ENCODE measurements at places on chromosomes 1 and 21.

GRCh38 chr1:40927781-40928180, 51.7 kb upstream of the CTPS1 start:
- DNase-seq = no peak

GRCh38 chr1:89659322-89660081, 26.6 kb downstream of the LRRC8C start:
- no peak for DNase-seq

DNA sequence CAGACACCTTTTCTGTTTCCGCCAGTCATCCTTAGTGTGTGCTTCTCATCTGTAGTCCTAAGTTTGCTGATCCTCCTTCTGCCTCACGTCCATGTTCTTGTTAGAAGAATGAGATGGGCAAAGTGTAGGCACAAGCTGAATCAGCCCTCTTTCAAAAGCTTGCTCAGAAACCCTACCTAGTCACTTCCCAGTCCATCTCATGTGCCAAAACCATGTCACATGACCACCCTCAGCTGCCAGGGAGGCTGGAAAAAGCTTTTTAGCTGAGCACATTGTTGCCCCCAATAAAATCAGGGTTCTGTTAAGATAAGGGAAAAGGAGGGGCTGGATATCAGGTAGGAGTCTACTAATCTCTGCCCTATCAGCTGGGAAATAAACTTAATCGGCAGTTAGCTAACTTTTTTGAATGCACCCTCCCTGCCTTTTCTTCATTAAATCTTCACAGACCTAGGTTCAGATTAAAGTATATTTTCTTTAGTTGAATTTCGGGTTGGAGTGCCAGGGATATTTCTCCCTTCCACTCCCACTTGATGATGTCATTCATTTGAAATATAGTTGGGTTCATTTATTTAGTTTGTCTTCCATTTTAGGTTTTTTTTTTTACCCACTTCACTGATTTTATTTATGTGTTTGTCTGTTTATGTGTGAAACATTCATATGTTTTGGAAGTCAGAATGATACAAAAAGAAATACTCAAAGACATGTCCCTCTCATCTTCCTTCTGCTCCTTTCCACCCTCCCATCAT, 129.2 kb downstream of the ROR1 start:
- no peak for DNase-seq

DNA sequence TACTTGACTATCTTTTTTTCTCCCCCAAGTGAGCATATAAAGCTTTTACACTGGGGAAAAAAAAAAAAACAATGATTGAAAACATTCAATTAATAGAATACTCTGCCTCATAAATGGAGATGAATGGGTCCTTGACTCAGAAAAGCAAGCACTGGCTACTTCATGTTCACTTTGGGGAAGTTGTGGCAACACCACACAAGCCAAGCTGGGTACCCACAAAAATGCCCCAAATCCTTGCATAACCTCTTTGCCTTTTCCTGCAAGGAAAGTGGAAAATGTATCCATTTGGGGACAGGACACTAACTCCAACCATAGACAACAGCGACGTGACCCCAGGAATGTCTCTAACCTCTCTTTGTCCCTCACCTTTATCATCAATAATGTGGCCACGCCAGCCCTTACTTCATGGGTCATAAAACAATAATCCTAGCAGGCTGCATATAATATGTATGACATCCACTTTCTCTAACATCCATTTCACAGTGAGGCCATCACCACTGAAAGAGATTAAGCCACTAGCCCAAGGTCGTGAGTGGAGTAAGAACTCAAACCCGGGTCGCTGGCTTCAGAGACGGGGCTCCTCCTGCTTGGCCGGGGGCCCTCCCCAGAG, 2.3 kb downstream of the ECE1 start:
- no peak for DNase-seq

GRCh38 chr1:16607433-16607851, 5.9 kb downstream of the NBPF1 start:
- DNase-seq = no peak

DNA sequence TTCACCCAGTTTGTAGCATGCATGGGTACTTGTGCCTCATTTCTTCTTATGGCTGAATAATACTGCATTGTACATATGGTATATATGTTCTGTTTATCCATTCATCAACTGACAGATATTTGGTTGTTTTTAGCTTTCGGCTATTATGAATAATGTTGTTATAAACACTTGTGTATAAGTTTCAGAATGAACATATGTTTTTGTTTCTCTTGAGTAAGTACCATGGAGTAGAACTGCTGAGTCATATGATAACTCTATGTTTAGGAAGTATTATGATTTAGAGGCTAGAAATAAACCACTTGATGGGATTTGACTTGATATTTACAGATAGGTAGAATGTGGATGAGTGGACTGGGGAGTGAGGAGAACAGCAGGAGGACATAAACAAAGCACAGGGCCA, 48.6 kb downstream of the WNT2B start:
- no peak for DNase-seq

GRCh38 chr1:228763561-228763960, 28.3 kb downstream of the RHOU start:
- no peak for DNase-seq

- no peak for DNase-seq
Measured at GRCh38 chr1:175405766-175406165, 213.2 kb upstream of the KIAA0040 start.

DNA sequence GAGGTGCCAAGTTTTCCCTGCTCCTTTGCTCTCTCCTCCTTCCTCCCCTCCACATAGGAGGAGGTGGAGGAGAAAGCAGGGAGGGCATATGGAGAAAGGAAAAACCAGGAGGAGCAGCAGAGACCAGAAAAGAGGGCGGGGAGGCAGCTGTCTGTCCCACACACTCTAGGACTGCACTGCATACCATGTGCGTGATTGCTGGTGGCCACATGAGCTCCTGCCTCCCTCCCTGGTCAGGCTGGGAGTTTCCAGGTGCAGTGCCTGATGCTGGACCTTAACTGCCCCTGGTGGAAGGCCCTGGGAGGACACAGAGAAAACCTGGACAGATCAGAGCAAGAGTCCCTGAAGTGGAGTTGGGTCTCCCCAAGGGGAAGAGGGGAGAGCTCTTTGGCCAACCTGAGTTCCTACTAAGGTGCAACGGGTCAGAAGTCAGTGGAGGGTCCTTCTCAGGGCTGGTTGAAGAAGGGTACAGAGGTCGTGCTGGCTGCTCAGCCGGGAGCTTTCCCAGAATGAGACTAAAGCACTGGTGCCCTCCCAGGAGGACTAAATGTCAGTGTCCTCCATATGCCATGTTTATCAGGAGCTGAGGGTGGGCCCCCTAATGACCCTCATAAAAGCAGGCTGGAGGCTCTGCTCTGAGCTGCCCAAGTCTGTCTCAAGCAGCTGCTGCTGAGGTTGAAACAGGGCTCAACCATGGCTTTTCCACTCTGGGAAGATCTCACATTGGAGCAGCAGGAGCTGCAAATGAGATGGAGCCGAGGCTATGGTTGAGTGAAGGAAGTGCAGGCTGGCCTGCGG, 3.5 kb upstream of the LGR6 start:
- DNase-seq = no peak

DNA sequence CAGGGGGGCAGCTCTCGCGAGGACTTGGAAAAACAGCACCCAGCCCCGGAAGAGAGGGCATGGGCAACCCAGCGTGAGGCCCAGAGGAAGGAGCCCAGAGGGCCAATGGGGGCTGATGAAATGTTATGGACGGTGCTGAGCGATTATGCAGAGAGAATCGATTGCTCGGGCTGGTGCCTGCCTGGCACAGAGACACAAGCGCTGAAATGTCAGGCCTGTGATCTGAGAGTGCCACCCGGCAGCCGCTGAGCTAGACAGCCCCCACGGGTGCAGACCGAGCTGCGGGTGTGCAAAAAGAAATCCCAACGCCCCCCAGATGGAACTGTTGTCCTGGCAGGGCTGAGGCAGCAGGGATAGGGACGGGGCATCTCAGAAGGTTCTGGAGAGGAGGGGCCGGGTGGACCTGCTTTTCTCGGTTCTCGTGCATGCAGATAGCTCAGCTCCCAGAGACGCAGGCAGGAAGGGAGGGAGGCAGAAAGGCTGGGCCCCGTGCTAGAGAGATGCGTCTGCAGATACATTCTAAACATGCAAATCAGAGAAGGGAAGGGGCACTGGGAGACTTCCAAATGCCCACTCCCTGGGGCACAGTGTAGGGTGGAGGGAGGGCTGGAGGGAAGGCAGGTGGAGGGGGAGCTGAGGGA, 41.5 kb downstream of the TAS1R2 start:
- no peak for DNase-seq

DNA sequence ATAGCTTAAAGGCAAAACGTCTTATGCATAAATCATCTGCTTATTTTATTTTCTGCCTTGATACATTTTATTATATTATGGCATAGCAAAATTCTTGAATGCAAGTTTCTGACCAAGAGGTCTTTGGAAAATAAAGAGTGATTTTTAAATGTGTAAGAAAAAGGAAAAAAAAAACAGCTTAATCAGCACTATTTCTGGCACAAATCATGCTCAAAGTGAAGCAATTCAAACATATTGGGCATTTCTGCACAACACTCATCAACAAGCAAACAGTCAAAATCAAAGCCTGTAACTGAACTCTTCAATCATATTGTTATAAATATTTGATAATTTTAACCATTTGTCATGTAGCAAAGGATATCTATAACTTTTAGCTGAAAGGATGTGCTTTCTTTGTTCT, 250.9 kb downstream of the PTPRC start:
- DNase-seq = no peak

GRCh38 chr1:18875107-18875795, 15.8 kb upstream of the TAS1R2 start:
- peak; percentile 34 for DNase-seq

DNA sequence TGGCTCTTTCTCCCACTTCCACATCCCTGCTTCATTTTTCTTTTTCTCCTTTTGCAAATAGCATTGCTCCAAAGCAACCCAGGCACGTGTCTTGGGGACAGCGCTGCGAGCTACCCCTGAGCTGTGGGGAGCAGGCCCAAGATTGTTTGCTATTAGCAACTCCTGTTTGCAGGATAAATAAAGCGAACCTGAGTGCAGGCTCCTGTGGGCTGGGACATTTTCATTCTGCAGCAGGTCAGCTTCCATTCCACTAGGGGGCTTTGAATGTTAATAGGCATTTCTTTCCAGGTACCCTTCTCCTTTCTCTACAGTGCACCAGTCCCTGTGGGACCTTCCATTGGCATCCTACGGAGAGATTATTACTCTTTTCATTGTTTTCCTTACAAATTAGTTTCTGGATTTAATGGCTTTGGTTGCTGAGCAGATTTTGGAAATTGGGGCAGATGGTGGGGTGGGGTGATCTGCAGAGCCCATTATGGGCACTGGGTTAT, 54.0 kb downstream of the OLFML3 start:
- DNase-seq = no peak

- DNase-seq = no peak
Measured at GRCh38 chr1:54370287-54370989, 35.8 kb downstream of the SSBP3 start.

GRCh38 chr1:181803421-181803820, 258.1 kb downstream of the ZNF648 start:
- no peak for DNase-seq

DNA sequence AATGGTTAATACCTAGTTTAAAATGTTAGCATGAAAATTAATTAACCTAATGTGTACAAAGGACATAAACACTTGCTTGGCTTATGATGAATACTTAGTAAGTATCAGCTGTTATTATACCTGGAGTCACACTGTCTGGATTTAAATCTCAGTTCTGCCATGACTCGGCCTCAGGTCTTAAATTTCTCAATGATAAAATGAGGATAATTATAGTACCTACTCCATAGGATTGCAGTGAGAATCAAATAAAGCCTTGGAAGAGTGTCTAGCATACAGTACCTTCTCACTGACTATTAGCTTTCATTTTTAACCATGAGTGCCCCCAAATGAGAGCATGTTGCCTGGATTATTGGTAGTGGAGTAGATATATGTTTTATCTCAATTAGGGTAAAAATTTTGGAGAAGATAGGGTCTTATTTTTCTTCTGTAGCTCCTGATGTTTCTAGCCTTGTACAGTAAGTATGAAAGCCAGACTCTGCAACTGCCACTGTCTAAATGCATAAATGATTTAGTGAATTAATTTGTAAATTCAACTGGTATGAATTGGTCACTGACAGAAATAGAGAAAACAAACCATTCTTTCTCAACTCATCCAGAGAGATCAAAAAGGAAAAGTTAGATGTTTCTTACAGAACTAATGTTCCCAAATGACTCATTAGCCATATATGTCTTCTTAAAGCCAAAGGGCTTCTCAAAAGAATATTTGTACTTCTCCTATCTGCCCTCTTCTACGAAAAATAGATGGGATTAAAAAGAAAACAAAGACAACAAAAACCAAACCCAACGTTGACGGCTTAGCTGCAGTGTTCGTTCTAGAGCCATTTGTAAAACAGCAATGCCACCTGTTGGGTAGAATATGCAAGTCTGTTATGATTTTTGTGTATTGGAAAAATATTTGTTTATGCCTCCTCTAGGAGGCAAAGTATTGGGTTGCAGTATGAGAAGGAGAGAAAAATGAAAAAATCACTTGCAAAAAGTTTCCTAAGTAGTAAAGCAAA, 53.8 kb upstream of the MROH9 start:
- DNase-seq = no peak

Data from AG04449 (cell line).